Esophagus muscularis mucosa (tissue), 4 donors: ENCODE measurements at places on chromosomes 12 and 14. TPM values are rescaled to one million over a fixed set of nuclear protein-coding genes. Genes with fewer than 3 reads are reported as not detected.

DNA sequence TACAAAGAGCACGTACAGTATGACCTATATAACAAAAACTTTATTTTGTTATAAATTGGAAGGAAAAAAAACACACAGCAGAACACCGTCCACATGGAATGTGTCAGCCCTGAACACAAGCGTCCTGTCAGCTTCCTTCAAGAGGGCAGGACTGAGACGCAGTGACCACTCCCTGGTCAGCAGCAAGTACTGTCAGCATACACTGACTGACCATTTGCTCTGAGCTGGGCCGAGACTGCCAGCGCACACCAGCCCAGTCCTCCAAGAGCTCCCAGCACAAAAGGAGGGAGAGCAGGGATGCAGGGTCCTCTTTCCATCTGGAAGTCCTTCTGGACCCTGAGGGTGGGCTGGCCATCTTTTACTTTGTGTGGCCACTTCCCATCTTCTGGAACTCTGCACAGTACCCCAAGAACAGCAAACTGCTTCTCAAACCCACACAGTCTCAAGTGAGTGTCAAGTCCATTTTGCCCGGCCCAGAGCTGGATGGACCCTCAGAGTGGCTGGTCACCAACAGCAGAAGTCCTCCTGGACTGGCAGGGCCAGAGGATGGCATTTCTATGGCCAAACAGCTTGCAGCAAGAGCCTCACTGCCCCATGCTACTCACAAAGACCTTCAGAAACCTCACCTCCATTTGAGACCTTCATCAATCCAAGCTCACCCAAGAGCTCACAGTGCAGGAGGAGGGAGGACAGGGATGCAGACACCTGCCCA lies 11.7 kb downstream of the CCDC88C start:
- H3K4me3 ChIP-seq = no peak overlapping the region
- no peaks in the 10 kb centered on the region for H3K36me3 ChIP-seq
- no peaks in the 10 kb centered on the region for H3K27me3 ChIP-seq
- DNase-seq = no peak
- H3K4me1 ChIP-seq = no peaks in the 10 kb centered on the region

EXOC3L4 gene
- total RNA-seq = 0.42 TPM

RHEBL1 gene
- not detected for total RNA-seq

SDS gene
- total RNA-seq = 13.6 TPM

DNA sequence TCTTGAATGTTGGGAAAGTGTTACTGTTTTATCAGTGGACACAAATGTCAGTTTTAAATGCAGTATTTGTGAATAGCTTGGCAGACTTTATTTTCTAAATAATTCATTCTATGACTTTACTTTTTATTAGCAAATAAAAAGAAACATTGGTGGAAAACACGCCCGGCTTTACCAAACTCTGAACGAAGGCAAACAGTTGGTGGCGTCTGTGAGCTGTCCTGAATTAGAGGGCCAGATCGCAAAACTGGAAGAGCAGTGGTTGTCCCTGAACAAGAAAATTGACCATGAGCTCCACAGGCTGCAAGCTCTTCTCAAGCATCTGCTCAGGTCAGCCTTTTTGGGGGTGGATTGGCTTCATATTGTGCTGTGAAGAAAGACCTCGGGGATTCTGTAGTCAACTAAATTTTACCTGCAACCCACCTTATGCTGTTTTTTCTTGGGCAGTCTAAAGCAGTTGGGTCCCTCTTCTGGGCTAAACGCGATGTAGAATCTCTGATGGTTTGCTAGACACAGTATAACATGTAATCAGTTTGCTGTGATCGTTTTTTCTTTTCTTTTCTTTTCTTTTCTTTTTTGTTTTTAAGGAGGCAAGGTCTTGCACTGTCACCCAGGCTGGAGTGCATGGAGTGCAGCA lies 156.4 kb downstream of the ESR2 start:
- H3K36me3 ChIP-seq = peaks cover 94% of the 10 kb centered on the region
- no peak overlapping the region for H3K27ac ChIP-seq
- no peaks in the 10 kb centered on the region for H3K4me1 ChIP-seq
- no peak overlapping the region for H3K4me3 ChIP-seq

OR9K2 gene
- not detected for total RNA-seq

DNA sequence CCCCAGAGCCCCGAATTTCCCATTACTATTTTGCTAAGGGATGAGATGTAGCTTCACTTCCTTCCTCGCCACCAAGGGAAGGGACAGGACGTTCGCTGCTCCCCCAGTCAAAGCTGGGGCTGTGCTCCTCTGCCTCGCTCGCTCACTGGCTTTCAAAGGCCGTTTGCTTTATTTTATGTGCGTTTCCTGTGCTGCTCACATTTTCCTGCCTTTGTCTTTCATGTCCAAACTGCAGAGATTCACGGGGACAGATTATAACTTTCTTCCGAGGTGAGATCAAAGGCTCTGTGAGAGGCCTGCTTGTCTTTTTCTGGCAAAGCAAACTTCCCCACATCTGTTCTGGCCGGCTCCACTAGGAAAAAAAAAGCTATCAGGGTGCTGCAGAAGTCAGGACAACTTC lies 76.0 kb upstream of the FZD10 start:
- DNase-seq = no peak
- H3K4me1 ChIP-seq = no peaks in the 10 kb centered on the region
- H3K4me3 ChIP-seq = no peak overlapping the region
- H3K36me3 ChIP-seq = no peaks in the 10 kb centered on the region

DNA sequence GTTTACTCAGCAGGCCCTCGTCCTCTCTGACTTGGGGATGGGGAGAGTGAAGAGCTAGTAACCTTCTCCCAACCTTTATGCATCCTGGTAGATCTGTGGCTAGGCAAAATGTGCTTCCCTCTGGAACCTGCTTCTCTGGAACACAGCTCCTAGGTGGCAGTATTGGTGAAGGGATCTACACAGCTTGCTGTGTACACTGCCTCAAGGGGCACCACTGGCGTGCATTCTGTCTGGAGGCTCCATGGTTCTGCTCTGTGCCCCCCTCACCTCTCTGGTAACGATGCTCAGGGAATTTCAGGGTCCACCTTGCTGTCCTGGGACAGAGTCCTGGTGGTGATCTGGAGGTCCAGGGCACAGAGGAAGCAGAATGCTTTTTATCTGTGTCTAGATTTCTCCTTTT lies 43.5 kb upstream of the KCNA5 start:
- DNase-seq = no peak
- no peaks in the 10 kb centered on the region for H3K27me3 ChIP-seq
- H3K4me3 ChIP-seq = no peak overlapping the region
- no peak overlapping the region for H3K27ac ChIP-seq
- H3K4me1 ChIP-seq = peaks cover 16% of the 10 kb centered on the region
- H3K36me3 ChIP-seq = no peaks in the 10 kb centered on the region
